ENCODE measurements at places on chromosomes 13 and 19.

DNA sequence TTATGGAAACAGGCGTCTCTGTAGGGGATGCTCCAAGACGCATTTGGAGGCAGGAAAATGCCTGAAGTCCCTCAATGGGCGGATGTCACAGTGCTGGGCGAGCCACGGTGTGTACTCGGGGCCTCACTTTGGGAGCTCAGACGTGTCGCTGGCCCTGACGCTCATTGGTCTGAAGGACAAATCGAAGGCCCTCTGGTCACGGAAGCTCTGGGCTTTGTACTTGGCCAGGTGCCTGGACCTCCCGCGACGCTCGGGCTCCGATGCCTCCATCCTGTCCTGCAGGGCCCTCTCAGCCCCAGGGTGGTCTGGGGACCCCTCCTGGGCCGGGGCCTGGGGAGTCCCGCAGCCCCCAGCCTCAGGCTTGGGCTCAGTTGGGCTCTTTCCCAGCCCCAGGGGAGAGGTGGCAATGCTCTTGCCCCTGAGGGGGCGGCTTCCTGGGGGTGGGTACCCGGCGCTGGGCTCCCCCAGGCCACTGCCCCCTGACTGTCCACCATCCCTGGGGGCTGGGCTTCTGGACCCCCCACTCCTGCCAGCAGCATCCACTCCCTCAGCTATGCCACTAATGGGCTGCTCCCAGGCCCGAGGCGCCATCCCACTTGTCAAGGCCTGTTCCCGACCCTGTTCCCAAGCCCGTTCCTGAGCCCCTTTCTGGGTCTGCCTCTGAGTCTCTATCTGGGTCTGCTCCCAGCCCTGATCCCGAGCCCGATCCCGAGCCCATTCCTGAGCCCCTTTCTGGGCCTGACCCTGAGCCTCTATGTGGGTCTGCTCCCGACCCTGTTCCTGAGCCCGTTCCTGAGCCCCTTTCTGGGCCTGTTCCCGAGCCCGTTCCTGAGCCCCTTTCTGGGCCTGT lies 39.5 kb upstream of the GRTP1 start:
- no peak for DNase-seq

DNA sequence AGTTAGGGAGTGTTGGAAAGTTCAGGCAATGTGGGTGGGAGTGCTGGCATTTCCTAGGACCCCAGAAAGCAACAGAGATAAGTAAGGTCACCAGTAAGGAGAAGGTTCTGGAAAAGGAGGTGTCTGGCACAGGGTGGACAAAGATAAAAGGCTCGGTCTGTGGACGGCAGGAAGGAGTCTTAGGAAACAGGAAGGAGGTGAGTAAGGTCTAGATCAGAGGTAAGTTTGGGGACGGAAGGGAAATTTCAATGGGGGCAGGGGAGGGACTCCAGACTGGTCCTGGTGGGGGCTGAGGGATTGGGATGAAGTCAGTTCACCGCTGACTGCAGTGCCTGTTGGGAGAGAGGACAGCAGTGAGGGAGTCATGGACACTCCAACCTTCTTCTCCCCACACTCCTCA lies 7.8 kb upstream of the OPA3 start:
- DNase-seq, result no peak

GRCh38 chr19:39823686-39824085 lies 10.3 kb downstream of the DYRK1B start:
- DNase-seq, result no peak

GRCh38 chr19:13441810-13442512 lies 64.3 kb downstream of the CACNA1A start:
- DNase-seq, result no peak

GRCh38 chr13:59963827-59964226 lies 199.9 kb downstream of the DIAPH3 start:
- no peak for DNase-seq
